ENCODE measurements at places on chromosomes 12 and 14.

GRCh38 chr14:36646664-36647416 is 14.8 kb upstream of the PAX9 start:
- no peak for DNase-seq

DNA sequence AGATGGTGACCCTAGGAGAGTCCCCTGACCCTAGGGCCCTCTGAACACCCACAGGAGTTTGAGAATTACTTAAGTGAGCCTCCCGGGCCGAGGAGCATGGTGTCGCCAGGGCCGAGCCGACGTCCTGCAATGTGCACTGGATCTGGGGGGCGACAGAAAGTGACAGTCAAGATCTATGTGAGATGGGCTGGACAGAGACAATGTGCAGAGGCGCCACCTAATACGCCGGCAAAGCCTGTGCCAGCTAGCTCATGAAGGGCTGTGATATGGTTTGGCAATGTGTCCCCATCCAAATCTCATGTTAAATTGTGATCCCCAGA is 11.6 kb downstream of the MMAB start:
- no peak for DNase-seq

GRCh38 chr14:74563233-74563585 is 48.8 kb downstream of the LTBP2 start:
- DNase-seq: no peak

DNA sequence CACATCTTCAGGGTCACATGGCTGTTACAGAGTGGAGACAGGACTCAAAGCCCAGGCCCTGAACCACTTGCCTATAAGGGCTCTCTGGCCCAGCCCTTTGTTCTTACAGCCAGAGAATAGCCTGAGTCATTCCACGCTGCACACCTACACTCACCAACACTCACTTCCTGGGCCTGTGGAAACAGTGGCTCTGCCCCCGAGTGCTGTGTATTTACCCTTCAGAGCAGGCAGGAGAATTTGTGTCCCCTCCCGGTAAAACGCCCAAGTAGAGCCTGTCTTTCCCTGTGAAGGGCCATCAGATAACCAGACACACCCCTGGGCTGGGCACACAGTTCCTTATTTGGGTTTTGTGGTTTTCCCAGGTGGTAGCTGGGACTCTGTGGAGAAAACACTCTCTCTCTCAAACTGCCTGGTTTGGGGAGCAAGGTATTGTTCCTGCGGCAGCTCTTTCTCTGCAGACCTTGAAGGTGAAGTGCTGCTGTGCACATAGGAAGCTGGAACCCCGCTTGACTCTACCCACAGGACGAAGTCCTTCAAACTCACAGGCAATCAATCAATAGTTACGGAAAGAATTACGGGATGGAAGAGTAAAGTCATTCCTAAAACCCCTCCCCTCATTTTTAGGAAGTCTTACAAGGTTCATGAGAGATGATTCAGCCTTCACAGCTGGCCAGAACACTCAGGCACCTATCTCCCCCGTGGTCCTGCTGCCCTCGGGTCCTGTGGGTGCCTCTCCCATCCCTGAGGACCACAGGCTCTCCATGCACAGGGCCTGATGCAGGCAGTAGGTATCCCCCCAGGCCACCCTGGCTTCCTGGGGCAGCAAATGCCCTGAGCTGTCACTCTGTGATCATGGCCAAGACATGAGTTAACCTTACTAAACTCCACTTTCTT is 20.3 kb downstream of the FIGNL2 start:
- no peak for DNase-seq

- DNase-seq: no peak
These were observed 19.6 kb upstream of the GALNT8 start for GRCh38 chr12:4700621-4701026.
